ENCODE measurements at places on chromosomes 5 and 9.

GRCh38 chr5:33321026-33321425, 119.7 kb upstream of the TARS1 start:
- no peak overlapping the region for H3K4me3 ChIP-seq
- H3K27me3 ChIP-seq, result no peaks in the 10 kb centered on the region
- no peaks in the 10 kb centered on the region for H3K36me3 ChIP-seq
- no peak for DNase-seq

DNA sequence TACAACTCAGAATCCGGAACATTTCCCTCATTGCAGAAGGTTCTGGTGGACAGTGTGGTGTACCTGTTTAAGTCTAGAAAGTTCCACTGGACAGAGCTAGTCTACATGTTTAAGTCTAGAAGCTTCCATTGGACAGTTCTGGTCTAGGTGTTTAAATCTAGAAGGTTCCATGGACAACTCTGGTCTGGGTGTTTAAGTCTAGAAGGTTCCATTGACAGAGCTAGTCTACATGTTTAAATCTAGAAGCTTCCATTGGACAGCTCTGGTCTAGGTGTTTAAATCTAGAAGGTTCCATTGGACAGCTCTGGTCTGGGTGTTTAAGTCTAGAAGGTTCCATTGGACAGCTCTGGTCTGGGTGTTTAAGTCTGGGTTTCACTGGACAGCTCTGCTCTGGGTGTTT, 25.0 kb downstream of the CCDC187 start:
- H3K27me3 ChIP-seq, result peaks cover 1% of the 10 kb centered on the region
- peaks cover 6% of the 10 kb centered on the region for H3K4me1 ChIP-seq
- no peak overlapping the region for H3K4me3 ChIP-seq
- H3K36me3 ChIP-seq, result no peaks in the 10 kb centered on the region

- H3K36me3 ChIP-seq, result no peaks in the 10 kb centered on the region
- DNase-seq, result no peak
- peaks cover 22% of the 10 kb centered on the region for H3K27me3 ChIP-seq
- H3K4me1 ChIP-seq, result no peaks in the 10 kb centered on the region
- H3K4me3 ChIP-seq, result no peak overlapping the region
These were observed 51.9 kb upstream of the TCERG1 start for GRCh38 chr5:146395193-146395592.

DNA sequence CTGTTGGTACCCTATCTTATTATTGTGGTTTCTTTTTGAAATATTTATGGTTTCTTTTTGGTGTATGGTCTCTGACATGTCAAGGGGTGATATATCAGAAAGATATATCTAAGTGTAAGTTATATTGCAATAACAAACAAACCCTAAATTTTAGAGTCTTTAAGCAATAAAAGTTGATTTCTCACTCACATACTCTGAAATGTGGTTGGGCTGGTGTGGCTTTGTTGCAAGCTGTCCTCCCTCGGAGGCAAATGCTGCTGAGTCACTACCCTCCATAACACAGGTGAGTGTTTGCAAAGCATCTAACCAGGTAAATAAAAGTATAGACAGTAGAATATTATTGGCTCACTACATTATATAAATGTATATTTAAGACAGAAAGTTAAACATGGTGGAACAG, 253.2 kb downstream of the CDH18 start:
- H3K36me3 ChIP-seq, result no peaks in the 10 kb centered on the region
- no peaks in the 10 kb centered on the region for H3K4me1 ChIP-seq
- H3K27me3 ChIP-seq, result no peaks in the 10 kb centered on the region
- no peak overlapping the region for H3K27ac ChIP-seq
- no peak overlapping the region for H3K4me3 ChIP-seq

Measured in activated CD4-positive, alpha-beta memory T cell treated with anti-CD3 and anti-CD28 coated beads, Interleukin-2, amount 10 ng/mL, durations not matched to agents 7 days and 5 days (primary cell).